NCI-H446 treated with DMSO at 0.1 percent for 48 hours (cell line): ENCODE measurements at places on chromosomes 5 and 9.
A peak's percentile ranks its signal among the peaks of the same experiment; 100 is the strongest.

GRCh38 chr9:17063535-17064135 lies 71.2 kb upstream of the CNTLN start:
- DNase-seq, result peak; percentile 70

- DNase-seq, result no peak
Measured at GRCh38 chr9:38016375-38017135, 52.5 kb downstream of the SHB start.

GRCh38 chr9:115142517-115143270 lies 24.7 kb upstream of the TNC start:
- DNase-seq, result no peak

DNA sequence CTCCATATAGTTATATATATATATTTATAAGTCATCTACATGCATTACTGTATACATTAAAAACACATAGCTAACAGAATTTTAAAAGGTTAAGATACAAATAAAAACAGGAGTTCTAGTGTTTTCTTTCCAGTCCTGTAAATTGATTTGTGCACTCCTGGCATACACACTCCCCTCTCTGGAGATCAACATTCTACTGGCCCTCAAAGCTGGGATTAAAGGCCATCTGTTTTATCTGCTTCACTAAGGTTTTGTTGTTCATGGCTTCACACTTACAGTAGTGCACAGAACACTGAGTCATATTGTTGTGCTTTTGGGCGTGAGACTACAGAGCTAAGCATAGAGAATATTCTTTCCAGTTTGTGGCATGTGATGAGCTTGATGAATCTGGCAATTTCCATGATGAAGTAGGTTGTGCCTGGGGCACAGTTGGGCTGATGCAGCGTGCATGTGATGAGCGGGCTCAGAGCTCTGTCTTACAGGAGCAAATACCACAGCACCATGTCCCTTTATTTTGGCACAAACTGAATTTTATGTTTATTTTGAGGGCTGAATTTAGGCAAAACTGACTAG lies 98.2 kb downstream of the TAF11L14 start:
- DNase-seq, result peak; percentile 85

- DNase-seq, result no peak
Measured at GRCh38 chr5:154291917-154292316, 101.4 kb downstream of the GALNT10 start.

DNA sequence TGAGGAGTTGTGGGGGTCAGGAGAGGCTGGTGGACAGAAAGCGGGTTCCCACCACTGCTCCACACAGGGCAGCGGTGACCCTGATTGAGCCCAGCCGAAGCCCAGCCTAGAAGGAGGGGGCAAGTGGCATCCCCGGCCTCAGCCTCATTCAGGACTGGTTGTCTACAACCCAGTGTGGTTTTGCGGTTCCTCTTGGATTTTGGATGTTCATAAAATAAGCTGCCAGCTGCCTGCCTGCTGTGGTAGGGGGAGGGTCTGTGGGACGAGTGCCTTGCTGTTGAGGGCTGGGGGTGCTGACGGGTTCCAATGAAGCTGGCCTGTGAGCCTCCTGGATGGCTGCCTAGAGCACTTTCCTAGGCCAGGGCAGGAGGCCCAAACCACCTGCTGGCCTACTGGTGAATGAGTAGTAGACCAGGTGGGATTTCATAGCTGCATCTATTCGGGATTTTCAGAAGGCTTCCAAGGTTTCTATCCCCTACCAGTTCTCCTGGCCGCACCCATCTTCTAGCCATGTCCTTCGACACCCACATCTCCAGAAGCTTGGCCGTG lies 102.4 kb downstream of the NDFIP1 start:
- DNase-seq, result no peak

DNA sequence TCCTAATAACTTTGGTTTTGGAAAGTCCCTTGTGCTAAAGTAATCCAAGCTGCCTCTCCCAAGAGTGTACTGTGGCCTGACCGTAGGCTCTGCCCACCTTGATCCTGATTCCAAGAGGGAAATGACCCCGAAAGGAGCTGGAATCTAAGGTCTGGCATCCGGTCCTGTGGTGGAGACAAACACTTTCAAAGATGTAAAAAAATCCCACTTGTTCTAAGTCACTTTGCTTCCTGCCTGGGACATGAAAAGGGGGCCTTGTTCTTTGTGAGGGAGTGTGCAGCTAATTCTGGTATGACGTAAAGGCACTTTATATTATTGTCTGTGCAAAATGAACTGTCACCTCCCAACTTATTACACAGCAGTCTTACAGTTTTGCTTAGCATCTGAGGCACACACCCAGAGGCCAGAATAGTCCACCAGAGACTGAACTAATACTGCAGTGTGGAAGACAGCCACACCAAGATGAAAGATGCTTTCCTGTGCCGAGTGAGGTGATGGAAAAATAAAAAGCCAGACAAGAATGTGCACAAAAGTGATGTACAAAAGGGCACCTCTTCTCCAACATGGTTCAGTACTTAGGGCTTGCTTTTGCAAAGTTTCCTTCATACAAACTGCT lies 128.7 kb downstream of the SLC12A2 start:
- DNase-seq, result no peak

DNA sequence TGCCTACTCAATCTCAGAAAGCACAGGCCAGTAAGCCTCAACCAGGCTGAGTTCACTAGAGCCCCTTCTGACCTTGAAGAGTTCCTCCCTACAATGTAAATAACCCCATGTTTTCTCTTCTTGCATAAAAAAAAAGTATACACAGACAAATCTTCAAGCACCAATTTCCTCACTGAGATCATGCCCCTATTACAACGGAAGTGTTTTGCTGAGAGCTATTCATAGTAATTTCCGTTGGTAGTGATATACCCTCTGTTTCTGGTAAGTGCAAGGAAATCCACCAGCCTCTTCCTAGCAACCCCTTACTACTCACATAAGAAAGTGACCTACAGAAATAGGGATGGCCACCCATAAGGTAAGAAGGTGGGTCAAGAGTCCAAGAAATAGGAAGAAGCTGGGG lies 76.4 kb upstream of the TARS1 start:
- DNase-seq, result no peak

DNA sequence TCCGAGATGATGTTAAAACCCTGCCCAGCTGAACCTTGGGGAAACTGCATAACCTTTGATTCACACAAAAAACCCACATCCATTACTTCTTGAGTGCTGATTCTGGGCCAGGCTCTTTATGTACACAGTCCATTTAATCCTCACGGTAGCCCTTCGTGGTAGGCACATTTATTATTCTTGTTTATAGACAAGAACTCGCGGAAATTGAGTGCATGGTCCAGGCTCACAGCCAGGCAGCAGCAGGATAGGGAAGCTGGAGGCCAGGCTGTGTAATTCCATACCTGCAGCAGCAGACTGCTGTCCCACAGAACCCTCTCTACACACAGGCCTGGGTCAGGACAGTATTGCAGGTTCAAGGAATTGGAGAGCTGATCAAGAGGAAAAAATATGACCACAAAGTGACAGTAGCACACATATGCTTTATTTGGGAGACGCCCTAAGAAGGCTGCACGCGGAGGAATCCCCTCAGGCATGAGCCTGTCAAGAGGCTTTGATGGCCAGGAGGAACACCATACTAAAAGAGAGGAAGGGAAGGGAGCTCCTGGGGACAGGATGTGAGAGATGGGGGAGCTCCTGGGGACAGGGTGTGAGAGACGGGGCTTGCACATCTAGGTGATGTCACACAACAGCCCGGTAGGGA lies 28.4 kb upstream of the FAM120A start:
- no peak for DNase-seq

GRCh38 chr5:153798830-153799229 lies 239.9 kb downstream of the FAM114A2 start:
- DNase-seq, result no peak

GRCh38 chr5:58318468-58318867 lies 141.4 kb downstream of the PLK2 start:
- no peak for DNase-seq

- no peak for DNase-seq
Measured at GRCh38 chr5:35830587-35830986, 26.1 kb upstream of the IL7R start.

DNA sequence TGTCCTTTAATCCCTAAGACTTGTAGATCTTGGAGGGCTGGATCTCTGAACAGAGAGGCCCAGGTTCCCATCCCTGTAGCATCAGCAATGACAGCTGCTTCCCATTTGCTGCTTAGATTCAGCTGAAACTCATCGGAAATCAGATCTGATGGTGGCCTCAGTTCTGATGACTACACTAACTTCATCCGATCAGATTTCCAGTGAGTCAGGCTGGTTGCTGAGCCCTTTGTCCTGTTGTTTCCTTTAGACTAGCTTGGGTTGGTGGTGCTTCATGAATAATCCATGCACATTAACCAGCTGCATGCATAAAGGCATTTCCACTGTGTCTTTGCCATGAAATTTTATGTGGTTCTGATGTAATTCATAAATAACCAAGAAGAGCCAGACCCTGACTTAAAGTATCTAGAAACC lies 195.2 kb upstream of the TUT7 start:
- no peak for DNase-seq

DNA sequence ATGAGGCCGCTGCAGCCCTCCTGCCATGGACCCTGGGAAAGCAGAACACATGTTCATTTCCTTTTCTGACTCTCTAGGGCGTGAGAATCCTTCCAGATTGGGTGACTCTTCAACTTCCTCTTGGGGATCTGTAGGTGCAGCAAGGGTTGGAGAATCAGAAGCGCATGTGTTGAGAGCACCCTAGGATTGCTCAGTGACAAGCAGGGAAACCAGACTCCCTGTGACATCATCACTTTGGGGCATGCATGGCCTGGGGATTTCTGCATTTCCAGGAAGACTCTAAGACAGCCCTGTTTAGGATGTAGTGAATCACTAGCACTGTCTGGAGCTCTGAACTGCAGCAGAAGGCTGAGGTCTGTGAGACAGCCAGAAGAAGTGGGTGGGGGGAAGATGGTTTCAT lies 15.1 kb upstream of the LCP2 start:
- no peak for DNase-seq

DNA sequence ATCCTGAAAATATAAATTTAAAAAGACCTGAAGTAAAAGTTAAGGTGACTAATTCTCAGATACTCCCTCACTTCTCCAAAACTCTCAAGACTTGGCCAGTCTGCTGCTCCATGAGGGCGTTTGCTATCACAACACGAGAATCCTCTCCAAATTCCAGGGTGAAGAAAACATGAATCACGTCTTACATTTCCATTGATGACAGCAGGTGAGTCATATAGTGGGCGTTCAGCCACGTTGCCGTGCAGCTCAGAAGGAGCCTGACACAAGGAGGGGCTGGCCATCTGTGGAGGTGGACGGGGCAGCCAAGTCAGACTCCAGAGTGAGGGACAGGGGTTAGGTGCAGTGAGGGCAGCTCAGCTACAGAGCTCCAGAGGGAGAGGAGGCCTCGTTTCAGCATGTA lies 555.1 kb upstream of the ADAMTS16 start:
- no peak for DNase-seq

DNA sequence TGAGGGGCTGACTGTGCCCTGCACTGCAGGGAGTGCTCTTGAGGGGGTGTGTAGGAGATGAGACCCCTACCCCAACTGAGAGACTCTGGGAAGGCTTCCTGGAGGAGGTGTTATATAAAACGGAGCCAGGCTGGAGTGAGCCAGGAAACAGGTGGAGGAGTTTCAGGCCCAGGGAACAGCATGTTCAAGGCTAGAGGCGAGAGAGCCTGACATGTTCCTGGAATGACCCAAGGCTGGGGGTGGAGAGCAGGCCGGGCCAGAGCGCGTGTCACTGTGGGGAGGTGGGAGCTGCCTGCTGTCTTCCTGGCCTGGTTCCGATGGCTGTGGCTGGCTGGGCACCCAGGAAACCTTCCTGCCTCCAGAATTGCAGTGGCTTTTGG lies 48.7 kb downstream of the RXRA start:
- no peak for DNase-seq

GRCh38 chr5:113692466-113692865 lies 179.0 kb downstream of the YTHDC2 start:
- DNase-seq, result peak; percentile 2

DNA sequence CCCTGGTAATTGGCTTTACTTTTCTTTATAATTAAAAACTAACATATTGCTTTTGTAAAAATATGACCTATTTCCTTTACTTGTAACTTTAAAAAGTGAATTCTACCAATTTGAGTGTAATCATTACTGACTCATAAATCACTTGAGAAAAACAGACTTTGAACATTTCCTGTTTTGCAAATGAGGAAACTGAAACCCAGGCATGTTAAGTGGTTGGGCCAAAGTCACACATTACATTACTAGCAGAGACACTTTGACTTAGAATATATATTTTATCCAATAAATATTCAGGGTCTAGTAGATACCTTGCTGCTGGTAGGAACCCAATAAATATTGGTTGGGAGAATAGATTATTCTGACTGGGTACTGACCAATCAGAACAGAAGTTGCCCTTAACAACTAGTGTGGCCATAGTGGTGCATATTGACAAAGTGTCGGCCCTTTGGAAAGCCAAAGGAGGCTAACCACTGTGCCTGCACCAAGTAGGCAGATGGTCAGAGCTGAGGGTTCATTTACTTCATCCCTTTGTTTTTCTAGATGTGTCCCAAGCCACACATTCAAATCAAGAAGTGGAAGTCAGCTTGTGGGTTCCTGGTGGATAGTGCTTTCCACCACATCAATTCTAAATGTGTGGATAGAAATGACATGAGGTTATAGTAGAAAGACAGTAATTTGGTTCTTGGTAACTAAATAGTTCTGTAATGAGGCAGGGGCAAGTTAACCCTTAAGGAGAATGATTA lies 365.1 kb upstream of the RIOK2 start:
- no peak for DNase-seq

GRCh38 chr5:178637356-178638074 lies 10.7 kb upstream of the CLK4 start:
- no peak for DNase-seq

DNA sequence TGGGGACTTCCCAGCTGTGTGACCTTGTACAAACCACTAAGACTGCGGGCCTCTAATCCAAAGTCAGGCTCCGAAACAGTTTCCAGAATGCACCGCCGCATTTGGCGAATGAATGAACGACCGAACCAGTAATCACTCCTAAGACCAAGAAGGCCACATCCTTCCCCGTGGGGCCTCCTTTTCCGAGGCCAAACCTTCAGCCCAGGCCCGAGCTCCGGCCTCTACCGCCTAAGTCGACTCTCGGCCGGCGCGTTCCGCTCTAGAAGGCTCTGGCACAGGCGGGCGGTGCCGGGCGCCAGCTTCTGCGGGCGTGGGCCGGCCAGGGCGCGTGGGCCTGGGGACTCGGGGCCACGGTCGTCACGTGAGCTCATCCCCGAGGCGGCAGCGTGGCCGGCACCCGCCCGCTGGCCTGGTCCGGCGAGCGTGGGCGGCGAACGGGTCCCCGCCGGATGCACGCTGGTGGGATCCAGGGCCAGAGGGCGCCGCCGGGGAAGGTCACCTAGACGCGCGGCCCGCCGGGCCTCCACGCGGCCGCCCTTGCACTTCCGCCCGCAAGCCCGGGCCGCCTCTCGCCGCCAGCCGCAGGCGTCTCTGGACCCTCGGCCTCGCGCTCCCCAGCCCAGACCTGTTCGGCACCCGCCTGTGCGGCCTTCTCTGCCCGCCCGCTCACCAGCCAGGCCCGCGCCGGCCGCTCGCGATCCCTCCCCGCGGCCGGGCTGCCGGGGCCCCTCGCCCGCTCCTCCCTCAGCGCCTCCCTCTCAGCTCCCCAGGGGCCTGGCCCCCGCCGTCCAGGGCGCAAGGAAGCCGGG lies 754 bp downstream of the VDAC1 start:
- no peak for DNase-seq
